ENCODE measurements at places on chromosomes 2 and 18.

DNA sequence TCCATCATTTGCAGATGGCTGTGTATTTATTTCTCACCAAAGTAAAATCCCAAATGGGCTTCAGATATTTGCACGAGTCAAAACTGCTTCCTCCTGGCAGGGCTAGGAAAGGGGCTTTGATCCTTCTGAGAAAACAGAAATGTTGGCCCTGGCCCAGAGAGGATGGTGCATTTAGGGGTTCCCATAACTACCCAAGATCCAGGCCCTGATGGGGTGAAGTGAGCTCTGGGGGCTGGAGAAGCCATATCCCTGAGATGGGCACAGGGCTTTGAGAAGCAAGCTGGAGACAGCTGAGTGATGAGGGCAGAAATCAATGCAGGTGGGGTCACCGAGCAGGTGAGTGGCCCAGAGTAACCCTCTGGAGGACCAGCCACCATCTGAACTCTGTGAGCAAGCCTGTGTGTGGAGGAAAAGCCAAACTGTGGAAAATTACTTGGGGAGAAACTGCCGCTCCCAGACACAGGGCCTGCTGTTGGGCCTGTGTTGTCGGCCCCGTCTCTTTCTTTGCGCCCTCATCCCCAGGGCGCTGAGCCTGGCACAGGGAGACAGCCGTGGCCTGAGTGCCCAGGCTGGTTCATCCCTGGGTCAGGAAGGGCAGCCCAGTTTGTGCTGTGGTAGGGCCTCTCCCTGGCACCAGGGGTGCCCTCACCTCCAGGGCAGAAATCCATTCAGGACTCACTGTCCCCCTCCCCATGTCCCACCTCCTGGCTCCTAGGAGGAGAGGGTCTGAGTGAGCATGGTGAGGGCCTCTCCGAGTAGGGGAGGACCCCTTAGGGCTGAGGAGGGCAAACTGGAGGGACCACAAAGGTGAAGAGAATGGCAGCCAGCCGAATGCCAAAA, 167.8 kb upstream of the HAAO start:
- DNase-seq: no peak

GRCh38 chr2:164066095-164066494, 330.3 kb upstream of the FIGN start:
- no peak for DNase-seq

DNA sequence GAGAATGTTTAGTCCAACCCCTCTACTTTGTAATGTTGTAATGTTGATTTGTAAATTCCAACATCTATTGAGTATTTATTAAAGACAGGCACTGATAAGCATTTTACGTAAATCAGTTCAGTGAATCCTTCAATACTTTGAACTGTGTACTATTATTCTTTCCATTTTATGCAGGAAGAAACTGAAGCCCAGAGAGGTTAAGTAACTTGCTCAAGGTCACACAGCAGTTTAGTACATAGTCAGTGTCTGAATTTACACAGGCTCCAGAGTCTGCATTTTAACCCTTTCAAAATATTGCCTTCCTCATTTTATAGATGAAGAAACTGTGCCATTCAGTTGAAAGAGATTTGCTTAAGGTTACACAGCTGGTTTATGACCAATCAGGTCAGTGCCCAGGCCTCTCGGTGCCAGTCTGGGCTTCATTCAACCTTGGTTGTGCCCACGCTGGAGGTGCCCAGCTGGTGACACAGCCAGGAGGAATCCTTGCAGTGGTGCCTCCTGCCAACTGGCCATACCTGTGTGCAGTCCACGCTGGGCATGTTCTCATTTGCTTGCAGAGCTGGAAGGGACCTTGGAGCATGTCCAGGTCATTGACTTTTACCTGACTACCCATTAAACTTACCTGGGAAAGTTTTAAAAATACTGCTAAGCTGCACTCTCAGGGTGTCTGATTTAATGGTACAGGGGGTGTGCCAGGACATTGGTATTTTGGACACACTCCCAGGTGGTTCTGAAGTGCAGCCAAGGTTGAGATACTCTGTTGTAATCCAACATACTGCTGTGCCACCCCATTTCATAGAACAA, 74.3 kb upstream of the CYRIA start:
- no peak for DNase-seq

DNA sequence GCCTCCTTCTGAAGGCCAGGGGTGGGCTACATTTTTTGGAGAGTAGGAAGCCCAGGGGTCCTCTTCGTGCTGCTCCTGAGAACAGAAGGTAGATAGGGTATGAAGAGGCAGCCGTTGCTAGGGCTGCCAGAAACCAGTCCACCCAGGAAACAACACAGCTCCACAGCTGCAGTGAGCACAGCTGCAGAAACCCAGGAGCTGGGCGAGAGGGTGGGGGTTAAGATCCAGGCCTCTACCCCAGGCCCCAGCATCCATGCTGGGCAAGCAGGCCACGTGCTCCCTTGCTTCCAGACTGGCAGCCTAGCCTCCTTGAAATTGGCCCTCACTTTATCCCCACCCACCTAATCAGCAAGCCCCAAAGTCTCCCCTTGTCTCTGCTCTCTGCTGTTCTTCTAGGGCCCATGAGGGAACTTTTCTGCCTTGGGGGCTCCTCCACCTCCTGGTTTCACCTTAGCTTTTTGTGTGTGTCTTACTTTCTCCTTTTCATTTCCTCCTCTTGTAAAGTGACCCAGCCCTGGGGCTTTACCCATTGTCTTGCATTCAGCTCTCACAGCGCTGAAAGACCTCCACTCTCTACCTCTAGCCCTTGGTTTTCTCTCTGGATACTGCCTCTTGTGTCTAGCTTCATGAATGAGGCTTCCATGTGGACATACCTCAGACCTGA, 30.7 kb downstream of the STON1 start:
- DNase-seq: no peak

DNA sequence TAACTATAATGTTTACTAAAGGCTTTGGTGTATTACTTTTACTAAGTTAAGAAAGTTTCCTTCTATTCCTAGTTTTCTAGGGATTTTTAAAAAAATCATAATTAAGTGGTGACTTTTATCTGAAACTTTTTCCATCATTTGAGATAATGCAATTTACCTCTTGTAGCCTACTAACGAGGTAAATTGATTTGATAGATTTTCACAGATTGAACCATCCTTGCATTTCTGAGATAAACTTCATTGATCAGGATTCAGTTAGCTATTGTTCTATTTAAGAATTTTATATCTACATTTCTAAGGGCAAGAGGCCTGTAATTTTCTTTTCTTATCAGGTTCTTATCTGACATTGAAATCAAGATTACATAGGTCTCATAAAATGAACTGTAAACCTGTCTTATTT, 178.1 kb downstream of the MIB1 start:
- DNase-seq: no peak

DNA sequence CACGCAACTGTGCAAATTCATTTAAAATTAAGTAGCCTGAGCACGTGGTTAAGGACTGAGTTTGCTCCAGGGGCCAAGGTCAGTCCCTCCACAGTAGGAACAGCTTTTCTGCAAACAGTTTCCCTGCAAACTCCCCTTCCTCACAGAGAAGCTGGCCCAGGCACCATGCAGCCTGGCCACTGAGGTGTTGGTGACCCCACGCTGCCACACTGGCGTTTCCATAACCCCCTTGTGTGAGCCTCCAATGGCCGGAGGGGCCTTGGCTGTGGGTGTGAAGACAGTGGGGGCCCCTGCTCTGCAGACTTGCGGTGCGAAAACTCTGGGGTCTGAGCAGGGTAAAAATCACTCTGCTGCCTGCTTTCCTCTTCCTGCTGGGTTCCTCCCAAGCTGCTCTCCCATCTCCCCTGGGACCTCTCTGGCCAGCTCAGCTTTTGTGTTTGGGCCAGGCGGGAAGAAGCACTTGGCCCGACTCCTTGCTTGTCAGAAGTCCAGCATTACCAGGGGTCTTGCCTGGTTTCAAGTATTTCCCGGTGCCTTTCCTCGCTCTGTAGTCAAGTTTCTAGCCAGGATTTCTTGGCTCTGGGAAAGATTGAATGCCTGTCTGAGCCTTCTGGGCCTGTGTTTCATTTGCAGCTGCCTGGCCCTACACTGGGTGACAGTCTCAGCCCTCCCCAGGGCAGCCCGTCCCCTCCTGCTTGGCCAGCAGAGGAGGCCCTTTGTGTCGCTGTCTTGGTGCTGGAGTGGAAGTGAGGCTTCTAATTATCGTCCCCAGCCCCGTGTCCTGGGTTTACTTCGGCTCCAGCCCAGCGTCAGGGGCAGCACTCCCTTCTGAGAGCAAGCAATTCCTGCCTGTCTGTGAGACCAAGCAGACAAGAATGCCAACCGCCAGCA, 131.4 kb upstream of the SLC1A4 start:
- DNase-seq: no peak

DNA sequence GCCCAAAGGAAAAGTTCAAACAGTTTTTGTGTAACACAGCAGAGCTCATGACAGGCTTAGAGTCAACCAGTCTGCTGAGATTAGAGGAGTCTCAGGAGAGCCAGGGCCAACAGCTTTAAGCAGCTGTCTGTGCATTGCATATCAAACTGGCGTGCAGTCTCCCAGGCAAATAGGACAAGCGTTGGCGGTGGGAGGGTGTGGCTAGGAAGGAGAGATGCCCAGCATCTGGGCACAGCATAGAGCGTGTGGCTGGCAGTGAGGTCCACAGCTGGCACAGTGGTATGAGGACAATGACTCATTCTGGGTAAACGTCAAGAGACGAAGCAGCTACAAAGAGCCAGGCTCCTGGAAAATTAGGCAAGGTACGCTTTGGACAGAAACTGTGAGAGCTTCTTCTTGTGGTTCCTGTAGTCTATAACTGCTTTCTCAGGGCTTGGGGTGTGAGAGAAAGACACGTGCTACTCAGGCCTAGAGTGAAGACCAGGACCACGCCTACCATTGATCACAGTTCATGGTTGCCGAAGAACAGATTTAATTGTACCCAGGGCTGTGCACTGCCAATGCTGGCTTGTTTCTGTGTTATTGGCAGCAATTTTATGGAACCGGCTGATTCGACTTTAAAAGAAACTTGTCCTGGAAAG, 14.8 kb downstream of the ZAP70 start:
- DNase-seq: no peak

DNA sequence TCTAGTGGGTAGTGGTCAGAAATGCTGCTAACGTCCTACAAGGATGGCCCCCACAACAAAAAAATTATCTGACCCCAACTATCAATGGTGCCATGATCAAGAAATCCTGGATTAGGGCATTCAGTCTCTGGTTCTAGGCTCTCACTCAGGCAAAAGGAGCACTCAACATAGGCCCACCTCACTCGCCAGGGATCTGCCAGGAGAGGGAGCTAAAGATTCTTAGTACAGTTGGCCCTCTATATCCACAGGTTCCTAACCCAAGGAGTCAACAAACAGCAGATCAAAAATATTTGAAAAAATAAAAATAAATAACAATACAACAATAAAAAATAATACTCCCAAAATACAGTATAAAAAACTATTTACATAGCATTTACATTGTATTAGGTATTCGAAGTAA, 10.0 kb downstream of the SLC4A5 start:
- DNase-seq: no peak

- DNase-seq: no peak
Measured at GRCh38 chr2:132557694-132558093, 112.3 kb downstream of the LYPD1 start.

DNA sequence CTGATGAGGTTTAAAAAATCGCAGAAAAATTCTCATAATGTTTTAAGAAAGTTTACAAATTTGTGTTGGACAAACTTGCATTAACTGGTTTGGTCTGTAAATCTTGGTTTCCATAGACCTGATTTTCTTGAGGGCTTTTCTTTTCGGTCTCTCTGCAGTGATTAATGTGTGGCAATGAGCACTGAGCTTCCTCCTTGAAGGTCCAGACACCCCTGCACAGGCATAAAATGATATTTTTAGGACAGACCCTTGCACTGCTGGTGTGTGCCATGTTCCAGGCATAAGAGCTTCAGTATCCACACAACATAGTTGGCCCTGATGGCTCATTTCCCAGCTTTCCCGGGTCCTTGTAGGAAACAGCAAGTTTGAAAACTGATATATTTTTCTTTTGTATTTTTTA, 33.7 kb downstream of the MRPL33 start:
- DNase-seq: no peak

GRCh38 chr2:241274127-241274526, 41.3 kb downstream of the HDLBP start:
- no peak for DNase-seq

DNA sequence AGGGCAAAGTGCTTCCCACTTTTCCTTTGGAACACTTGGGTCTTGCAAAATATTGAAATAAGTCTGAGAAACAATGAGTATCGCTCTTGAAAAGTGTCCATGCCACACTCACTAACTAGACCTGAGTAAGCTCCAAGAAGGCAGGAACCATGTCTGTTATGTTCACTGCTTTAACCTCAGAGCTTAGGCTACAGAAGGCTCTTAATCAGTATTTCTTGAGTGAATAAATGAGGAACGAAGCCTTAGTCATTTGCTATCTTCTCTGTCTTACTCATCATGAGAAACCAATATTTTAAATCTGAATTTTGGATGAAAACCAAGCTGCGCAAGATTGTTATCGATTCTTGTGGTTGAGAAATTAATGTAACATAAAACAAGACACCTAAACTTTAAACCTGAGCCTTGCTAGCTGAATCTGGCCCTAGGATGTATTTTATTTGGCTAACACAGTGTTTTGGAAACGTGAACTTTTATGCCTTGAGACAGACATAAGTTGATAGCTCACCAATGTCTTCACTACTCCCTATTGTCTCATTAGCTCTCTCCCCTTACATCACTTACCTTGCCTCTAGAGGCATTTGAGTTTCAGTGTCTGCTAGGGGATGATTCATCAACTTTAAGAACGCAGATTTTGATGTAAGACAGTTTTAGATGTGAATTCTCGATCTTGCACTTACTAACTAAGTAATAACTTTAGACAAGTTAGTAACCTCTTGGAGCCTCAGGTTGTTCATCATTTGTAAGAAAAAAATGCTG, 392.8 kb upstream of the MEIS1 start:
- DNase-seq: no peak

GRCh38 chr2:21165350-21165749, 41.6 kb downstream of the TDRD15 start:
- no peak for DNase-seq

GRCh38 chr18:3855966-3856365, 406.0 kb downstream of the TGIF1 start:
- DNase-seq: no peak

- no peak for DNase-seq
Measured at GRCh38 chr18:46253498-46253897, 149.3 kb downstream of the HAUS1 start.

DNA sequence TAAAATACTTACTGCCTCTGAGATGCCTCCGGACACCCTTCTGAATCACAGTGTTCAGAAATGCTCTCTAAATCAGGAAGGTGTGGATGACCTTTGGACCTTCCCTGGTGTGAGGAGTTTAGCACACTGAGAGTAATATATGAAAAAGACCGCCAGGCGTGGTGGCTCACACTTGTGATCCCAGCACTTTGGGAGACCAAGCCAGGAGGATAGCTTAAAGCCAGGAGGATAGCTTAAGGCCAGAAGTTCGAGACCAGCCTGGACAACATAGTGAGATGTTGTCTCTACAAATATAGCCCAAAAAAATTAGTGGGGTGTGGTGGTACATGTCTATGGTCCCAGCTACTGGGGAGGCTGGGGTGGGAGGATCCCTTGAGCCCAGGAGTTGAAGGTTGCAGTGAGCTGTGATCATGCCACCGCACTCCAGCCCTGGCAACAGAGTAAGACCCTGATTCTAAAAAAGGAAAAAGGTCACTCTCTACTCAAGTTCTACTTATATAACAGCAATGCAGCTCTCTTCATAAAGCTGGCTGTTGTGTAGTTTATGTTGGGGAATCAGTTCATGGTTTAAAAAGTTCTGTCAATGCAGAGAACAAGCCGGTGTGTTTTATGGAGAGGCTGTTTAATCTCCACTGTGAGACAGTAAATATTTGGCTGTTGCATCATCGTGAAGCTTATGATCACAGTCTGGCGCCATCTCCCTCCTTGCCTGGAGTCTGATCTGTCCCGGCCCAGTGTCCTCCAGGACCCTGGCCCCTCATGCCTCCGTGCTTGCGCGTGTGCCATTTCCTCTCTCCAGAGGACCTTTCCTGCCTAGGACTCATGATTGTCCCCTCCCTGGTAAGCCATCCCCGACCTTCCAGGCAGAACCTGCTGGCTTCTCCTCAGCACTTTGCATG, 184.5 kb downstream of the FAM210A start:
- DNase-seq: no peak

Data from activated gamma-delta T cell treated with Interleukin-2 at 50 U/mL for 16 hours (primary cell).